ENCODE measurements at places on chromosomes 7 and 10.

- DNase-seq = no peak
Observed at GRCh38 chr10:33215154-33215553, 119.3 kb downstream of the NRP1 start.

DNA sequence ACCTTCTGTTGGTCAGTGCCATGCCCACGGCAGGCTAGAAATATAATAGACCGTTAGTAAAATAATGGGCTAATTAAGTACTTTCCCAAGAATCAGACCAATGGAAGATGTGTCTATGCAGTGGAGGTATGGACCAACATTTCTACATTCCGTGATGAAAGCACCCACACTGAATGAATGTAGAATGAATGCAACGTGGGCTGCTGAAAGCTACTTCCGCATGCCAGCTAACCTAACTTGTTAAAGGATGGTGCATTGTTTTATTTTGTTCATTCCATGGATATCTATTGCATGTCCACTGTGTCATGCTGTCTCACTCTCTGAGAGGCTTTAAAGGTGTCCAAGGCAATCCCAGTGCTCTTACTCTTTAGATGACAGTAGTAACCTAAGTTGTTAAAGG, 112.9 kb upstream of the CAV2 start:
- DNase-seq = no peak

DNA sequence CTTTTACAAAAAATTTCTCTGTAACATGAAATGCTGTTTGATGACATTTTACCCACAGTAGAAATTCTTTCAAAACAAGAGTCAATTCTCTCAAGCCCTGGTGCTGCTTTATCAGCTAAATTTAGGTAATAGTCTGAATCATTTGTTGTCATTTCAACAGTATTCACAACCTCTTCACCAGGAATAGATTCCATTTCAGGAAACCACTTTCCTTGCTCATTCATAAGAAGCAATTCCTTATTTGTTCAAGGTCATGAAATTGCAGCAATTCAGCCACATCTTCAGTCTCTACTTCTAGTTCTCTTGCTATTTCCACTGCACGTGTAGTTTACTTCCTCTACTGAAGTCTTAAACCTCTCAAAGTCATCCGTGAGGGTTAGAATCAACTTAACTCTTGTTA, 14.1 kb downstream of the STAG3 start:
- no peak for DNase-seq

DNA sequence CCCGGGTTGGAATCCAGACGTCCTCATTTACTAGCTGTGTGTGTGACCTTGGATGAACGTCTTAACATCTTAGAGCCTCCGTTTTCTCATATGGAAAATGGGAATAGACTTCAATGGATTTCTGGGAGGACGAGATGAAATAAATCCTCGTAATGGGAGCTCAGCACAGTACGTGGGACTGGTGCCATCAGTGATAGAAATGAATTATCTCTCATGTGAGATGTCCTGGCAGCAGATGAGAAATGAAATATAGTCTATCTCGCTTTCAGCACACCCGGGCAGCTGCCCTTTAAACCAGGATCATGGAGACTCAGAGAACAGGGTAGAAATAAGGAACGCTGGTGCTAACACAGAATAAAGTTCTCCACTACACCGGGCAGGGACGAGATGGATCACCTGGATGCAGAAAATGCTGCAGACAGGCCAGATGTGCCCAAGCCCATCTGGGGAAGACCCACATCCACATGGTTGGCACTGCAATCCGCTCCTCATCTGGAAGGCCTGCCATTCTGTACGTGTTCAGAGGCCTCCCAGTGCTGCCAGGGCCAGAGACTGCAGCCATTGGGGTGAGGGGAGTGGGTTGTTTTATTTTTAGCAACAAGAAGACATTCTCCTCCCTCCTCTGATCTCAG, 11.1 kb upstream of the EMX2 start:
- DNase-seq = no peak

- no peak for DNase-seq
Observed at GRCh38 chr7:20021066-20021465, 196.1 kb downstream of the MACC1 start.
